Suppressor macrophage (primary cell): ENCODE measurements at places on chromosomes 16 and 17.
A peak's percentile ranks its signal among the peaks of the same experiment; 100 is the strongest.

GRCh38 chr17:68694791-68695485 is 93.8 kb upstream of the FAM20A start:
- DNase-seq = peak; percentile 45

DNA sequence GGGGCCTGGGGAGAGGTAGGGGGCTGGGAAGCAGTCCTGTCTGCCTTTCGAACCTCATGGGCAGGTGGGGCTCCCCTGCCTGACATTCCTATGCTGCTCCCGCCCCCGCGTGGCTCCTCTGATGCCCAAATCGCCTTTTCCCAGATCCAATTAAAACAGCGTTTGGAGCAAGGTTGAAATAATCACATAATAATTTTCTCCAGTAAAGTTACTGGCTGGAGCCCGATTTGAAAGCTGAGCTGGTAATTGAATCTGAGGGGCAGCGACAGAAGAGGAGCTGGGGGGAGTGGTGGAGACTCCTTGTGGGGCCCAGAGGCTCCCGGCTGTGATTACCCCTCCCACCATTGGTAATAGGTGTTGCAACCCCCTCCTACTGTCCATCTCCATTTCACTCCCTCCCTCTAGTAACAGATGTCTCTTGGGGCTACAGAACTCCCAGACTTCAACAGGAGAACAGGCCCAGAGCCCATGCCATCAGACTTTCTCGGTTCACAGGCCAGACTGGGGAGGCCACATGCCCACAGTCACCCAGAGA is 38.9 kb upstream of the C1QL1 start:
- DNase-seq = no peak

DNA sequence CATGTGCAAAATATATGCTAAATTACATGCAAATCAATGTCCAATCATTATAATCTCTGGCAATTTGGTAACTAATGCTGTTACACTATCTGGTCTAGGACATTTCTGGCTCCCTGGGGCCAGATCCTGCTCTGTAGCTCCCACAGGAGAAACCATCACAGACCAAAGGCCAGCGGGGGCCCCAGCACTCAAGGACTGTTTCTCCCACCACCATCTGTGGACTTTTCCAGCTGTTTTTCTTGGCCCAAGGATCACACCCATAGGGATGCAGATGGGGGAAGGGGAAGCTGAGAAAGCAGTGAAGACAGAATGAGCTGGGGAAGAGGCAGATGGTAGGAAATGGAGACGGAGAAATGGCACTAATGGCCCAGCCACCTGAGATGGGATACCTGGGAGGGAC is at the start of gene HIGD1B:
HIGD1B (plus strand) TSS at position 298 of the 400 bp plus-strand sequence. CDS start 270 bp downstream, outside the sequence.
- DNase-seq = no peak

- DNase-seq = no peak
Measured at GRCh38 chr16:2275476-2276367, 7.8 kb upstream of the RNPS1 start.

DNA sequence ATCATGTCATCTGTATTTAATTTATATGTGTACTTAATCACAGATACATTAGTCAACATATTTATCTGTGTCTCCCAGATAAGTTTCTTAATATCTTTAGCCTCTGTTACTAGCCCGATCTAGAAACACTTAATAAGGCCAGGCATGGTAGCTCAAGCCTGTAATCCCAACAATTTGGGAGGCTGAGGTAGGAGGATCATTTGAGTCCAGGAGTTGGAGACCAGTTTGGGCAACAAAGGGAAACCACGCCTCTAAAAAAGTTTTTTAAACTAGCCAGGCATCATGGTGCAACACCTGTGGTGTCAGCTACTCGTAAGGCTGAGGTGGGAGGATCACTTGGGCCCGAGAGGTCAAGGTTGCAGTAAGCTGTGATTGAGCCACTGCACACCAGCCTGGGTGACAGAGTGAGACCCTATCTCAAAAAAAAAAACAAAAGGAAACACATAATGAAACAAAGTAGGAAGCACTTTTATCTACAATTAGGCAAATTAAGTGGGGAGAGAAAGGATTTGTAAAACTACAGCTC is 9.4 kb downstream of the SKA2 start:
- DNase-seq = no peak

- no peak for DNase-seq
Measured at GRCh38 chr16:29808219-29808900, 2.0 kb downstream of the MAZ start.

DNA sequence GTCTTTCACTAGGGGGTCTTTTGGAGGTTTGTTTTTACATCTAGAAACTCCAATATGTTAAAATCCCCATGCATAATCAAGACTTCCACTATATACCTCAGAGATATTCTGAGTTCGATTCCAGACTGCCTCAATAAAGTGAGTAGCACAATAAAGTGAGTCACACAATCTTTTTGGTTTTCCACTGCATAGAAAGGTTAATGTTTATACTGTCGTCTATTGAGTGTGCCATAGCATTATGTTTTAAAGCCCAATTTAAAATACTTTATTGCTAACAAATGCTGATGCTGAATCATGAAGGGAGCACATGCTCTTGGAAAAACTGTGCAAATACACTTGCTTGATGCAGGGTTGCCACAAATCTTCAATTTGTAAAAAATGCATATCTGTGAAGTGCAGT is 227.5 kb upstream of the ZFHX3 start:
- DNase-seq = no peak

DNA sequence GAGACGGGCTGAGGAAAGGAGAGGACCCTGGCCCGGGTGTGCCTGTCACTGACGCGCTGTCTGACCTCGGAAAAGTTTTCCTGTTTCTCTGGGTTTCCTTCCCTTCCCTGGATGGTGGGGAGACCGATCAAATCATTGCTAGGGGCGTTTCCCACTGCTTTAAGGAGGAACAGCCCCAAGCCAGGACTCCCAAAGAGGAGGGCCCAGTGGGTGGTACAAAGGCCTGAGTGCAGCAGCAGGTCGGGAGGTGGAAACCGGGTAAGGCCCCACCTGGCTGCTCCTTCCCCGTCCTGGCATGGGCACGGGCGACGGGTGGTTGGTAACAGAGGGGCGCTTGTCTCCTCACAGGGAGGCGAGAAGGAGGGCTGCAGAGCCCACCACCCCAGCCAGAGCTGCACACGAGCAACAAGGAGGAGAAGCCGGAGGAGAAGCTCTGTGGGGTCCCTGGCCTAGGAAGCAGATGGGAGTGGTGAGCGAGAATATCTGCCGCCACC is 2.2 kb downstream of the SRL start:
- DNase-seq = no peak

- DNase-seq = no peak
Measured at GRCh38 chr16:67157892-67158635, 1.6 kb downstream of the TRADD start.

DNA sequence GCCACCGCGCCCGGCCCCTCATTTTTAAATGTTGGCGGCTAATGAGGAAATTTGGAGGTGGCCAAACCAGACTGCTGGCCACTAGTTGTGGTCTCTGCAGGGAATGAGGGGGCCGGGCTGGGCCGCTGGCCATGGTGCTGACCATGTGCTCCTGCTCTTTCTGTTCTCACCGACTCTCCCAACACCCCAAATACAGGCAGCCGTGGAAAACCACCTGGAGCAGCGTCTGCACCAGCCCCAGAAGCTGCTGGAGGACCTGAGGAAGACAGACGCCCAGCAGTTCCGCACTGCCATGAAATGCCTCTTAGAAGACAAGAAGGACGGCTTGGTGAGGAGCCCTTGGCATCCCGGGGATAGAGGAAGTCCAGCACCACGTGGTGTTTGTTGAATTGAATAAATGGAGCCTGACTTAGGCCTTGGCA is 21.3 kb downstream of the OTOA start:
- DNase-seq = peak; percentile 42

- DNase-seq = no peak
Measured at GRCh38 chr17:51442088-51442865, 181.9 kb downstream of the UTP18 start.

GRCh38 chr17:17411692-17412091 is 65.1 kb upstream of the MED9 start:
- DNase-seq = no peak

GRCh38 chr16:12629271-12629670 is 174.4 kb downstream of the CPPED1 start:
- no peak for DNase-seq
